Cerebellum (tissue), 4 donors: ENCODE measurements at places on chromosomes 7 and 10. TPM values are rescaled to one million over a fixed set of nuclear protein-coding genes. Genes with fewer than 3 reads are reported as not detected.

DNA sequence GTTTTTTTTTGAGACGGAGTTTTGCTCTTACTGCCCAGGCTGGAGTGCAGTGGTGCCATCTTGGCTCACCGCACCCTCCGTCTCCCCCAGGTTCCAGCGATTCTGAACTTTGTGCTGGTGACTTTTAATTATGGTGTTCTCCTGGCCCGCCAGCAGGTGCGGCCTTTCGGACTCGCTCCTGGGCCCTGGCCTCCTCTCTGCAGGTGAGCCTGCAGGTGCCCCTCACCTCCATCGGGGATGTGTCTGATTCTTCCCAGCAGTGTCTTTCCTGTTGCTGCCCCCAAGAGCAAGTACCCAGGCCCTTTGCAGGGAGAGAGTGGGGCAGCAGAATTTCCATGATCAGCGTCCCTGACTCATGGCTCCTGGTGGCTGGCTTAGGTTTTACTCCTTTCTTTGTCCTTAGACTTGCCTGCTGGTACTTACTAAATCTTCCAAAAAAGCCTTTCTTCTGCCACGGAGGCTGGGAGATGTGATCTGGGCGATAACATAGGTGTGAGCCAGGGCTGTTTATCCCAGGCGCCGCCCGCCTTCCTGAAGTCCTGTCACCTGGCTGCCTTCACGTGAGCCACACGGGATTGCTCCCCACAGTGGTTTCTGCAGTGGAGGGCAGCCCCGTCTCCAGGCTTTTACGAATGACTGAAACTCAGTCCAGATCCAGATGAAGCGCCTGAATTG is 10.7 kb downstream of the WIPI2 start:
- no peak for DNase-seq

DNA sequence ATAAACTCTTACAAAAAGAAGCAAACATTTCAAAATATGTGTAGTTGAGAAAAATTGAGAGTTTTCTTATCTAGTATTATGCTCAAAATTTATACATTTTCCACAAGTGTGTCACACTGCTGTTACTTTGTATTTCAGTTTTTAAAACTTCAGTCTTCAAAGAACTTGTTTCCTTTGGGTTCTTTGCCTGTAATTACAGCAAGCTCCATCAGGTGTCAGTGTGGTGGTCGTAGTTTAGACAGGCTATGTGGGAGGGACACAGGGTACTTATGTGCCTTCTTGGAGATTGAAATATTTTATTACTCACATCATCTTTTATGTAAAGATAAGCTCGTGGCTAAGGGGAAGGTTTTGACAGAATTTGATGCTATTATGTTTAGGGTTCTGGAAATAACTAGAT is 360.5 kb downstream of the FGFR2 start:
- DNase-seq, result no peak

- no peak for DNase-seq
Observed at GRCh38 chr10:123129618-123130271, 6.0 kb upstream of the HMX3 start.

DNA sequence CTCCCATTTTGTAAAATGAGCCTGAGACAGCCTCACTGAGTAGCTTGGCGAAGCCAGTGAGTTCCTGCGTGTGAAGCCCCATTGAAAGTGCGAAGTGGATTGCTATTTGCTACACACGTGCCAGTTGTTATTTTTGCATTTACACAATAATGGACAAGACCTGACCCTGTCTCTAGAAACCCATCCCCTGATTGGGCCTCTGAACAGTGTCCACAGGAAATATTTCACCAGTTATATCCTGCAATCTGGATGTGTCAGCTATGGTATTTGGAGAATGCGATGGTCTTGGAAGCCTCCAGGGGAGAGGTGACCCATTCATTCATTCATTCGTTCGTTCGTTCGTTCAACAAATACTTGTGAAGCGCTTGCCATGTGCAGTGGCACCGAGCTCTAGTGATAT is 37.1 kb downstream of the COL13A1 start:
- no peak for DNase-seq

DNA sequence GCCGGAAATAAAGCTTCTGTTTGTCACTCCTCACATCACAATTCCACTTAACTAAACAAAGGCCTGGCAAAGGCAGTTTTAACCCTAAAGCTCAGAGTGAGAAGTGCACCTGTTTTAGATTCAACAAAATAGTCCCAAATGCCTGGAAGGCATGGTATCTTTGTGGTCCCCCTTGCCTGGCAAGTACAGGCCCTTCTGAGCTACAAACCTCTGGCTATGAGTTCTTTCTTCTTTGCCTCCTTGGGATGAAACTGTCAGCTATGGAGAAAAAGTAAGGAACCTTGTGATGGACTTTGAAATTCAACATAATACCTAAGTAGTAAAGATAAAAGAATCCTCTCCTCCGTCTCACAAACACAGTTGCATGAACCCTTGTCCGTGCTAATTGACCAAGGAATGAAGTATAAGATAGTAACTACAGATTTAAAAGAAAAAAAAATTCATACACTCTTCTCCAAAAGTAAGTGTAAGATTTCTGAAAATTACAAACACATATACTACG is 244.5 kb upstream of the ETV1 start:
- no peak for DNase-seq

GRCh38 chr7:104160375-104160774 is 47.4 kb downstream of the ORC5 start:
- peak; percentile 30 for DNase-seq

Gene AKR1C8
- 0.45 TPM for total RNA-seq

DNA sequence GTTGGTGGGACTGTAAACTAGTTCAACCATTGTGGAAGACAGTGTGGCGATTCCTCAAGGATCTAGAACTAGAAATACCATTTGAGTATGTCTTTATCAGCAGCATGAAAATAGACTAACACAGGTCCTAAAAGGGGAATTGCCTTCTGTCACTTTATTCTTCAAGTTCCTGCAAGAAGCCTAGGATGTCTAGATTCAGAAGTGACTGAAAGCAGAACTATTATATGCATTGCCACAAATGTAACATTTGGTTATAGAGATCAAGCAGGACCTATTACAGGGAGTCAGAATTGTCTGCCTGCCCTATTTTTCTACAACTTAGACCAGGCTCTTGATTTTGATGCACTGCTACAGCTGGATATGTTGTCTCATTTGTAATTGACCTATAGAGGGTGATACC is 364.7 kb downstream of the SORCS1 start:
- no peak for DNase-seq

Gene NET1
- total RNA-seq, result 34.7 TPM

Gene FAM200A
- total RNA-seq, result 14.3 TPM
